Pons (tissue), 1 donor: ENCODE measurements at places on chromosomes 1 and 21.

DNA sequence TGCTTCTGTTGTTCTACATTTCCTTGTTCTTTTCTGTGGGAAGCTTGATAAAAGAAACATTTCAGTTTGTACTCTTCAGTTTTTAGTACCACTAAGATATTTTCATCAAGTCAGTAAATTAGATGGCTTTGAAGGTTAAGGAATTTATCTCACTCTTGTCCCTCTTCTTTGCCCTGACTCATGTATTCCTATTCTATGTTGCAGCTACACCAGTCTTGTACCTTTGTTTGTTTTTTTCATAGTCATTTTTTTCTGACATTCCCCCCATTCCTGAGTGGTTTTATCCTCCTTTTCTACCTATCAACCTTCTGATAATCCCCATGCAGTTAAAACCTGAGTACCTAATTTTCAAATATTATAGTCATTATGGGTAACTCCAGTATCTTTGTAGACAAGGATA is 65.4 kb downstream of the MAST2 start:
- DNase-seq = no peak

DNA sequence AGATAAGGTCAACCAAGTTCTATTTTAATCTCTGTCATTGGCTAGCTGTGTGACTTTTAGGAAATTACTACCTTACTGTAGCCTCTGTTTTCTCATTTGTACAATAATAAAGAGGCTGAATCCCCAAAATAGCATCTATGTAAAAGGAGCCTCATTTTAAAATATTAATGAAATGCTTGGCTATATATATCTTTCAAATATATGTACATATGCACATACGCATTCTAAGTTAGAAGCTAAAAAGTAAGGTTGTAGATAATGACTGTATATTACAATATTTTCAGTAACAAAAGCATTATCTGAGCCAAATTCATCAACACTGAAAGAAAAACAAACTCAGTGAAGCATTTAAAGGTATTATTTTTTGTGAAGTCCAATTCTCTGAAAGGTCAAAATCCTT is 44.6 kb downstream of the TYW3 start:
- no peak for DNase-seq

DNA sequence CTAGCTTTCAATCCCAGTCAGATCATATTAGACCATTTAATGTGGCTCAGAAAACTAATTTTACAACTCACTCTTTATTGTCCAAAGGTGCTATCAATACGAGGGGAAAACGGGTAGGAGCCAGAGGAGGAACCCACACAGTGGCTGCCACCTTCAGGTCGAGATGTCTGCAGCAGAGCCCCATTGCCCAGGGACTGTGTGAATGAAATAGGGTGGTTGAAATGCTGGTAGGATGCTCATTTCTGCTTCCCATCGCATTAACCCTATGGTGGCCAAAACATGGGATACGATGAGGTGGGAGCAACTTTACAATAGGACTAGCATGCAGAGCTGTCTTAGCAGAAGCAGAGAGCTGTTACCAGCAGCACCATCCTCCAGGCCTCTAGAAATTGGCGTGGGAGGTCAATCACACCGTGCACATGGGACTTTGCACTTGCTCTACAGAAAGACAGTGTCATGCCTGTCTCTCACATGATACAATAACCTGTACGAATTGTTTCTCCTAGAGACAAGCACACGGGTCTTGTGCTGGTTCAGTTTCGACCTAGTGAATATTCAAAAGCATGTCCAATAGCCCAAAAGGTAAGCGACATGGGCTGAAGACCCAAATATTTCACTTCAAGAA is 69.5 kb upstream of the DESI2 start:
- no peak for DNase-seq

- DNase-seq = no peak
These were observed 13.4 kb upstream of the NIBAN1 start for GRCh38 chr1:184987696-184988095.

GRCh38 chr1:30635391-30635975 is 87.9 kb downstream of the MATN1 start:
- no peak for DNase-seq

DNA sequence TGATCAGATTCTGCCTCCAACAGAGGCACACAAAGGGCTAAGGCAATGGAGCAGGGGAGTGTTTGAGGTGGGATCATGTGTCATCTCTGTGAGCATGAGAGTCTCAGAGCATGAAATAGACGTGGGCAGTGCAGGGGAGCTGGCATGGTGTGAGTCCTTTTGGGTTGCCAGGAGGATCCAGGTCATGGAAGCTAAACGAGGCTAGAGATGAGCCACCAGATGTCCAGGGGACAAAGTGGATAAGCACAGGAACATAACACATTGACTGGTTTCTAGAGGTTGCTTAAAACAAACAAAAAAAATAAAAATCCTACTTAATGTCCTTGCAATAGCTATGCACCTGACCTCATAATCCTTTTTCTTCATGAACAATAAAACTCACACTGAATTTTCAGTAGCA is 254.8 kb upstream of the GREM2 start:
- DNase-seq = no peak

- no peak for DNase-seq
These were observed 17.5 kb downstream of the NEK7 start for GRCh38 chr1:198174297-198174696.

GRCh38 chr1:53340660-53341520 is 13.0 kb upstream of the LRP8 start:
- DNase-seq = no peak

DNA sequence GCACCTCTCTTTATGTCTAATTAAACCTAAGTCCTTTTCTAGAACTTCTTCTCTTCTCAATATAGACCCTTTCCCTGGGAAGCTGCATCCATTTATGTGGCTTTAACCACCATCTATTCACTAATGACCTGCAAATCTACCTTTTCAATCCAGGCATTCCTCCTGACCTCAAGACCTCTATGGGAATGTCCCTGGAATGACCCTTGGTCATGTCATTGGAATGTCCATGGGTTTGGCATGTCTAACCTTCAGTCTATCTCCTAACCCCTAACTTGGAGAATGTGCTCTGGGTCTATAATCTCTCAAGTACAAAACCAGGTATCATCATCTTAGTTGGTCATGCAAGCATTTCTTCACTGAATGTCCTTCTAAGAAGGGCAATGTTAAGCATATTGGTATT is 196.1 kb downstream of the KCNH1 start:
- DNase-seq = no peak

GRCh38 chr21:20822666-20823065 is 175.5 kb upstream of the NCAM2 start:
- no peak for DNase-seq

DNA sequence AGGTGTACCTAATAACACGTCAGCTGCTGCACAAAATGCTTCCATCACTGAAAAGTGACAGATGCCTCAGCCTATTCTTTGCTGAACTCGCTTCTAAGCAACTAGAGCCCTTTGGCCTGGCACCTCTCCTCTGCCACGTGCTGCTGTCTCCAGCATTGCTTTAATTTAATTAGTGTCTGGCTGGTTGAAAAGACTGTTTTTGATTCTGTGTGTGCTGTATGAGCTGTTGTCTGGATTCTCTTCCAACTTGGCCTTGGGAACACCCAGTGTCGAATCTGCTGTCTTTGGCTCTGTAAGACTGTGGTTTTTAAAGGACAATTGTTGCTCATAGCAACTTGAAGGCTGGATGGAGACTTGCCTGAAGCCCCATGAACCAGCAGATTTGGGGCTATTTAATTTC is 109.5 kb downstream of the PSMG1 start:
- peak; percentile 44 for DNase-seq

DNA sequence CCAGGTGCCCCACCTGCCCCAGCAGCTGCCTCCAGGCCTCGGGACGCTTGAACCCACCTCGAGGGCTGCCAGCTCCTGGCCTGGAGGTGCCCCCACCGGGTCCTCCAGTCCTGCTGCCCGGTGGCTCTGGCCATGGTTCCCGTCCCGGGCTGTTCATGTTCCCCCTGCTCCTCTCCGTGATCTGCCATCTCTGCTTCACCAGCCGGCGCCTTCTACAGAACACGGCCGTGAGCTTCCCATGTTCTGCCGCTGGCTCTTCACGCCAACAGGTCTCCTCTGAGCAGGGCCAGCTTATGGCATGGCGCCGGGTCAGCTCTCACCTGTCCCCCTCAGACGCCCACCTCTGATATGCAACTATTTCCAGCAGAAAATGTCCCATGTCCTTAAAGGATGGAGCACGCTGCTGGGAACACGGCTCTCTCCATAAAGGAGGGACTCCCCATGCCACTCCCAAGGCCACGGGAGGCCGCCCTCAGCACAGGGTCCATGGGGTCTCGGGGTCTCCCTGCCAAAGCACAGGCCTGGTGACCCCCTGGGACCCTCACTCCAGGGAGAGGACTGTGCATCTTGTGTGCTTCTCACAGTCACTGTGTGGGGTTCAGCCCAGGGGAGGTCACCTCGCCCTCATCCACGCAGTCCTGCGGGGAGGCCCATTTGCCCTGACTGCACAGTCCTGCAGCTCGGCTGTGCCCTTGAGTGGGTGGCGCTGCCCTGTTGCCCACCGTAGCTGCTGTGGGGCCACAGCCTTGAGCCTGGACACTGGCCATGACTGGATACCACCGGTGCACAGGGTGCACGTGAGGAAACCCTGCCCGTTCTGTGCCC is 36.7 kb downstream of the COL18A1 start:
- DNase-seq = no peak

DNA sequence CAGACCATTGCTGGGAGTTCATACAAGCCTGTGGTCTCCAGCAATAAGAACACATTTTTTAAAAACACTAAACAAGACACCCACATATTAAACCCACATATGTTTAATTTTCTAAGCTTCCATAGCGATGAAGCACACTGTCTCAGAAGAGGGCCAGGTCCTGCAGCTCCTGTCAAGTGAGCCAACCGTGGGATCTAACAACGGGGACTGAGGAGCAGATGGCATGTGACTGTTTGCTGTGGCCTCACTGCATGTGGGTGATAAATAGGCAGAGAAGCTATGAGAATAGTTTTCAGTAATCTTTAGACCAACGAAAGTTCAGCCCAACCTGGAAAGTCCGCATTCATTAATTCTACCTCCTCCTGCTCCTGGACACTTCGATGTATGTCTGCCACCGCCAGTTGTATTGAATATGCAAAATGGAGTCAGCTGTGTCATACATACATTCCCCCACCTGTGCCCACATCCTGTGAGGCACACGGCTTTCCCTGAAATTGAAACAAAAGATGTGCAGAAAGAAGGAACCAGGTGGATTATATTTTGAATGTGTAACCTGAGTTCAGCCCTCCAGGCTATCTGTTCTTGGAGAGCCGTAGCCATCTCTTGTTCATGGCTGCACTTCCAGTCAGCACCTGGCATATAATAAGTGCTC is 88.2 kb downstream of the MIS18A start:
- DNase-seq = no peak
